ENCODE measurements at places on chromosomes 1 and 21.

- DNase-seq, result no peak
Observed at GRCh38 chr1:212920246-212920645, 30.1 kb upstream of the VASH2 start.

GRCh38 chr1:107415241-107415640 is 274.4 kb downstream of the NTNG1 start:
- no peak for DNase-seq

DNA sequence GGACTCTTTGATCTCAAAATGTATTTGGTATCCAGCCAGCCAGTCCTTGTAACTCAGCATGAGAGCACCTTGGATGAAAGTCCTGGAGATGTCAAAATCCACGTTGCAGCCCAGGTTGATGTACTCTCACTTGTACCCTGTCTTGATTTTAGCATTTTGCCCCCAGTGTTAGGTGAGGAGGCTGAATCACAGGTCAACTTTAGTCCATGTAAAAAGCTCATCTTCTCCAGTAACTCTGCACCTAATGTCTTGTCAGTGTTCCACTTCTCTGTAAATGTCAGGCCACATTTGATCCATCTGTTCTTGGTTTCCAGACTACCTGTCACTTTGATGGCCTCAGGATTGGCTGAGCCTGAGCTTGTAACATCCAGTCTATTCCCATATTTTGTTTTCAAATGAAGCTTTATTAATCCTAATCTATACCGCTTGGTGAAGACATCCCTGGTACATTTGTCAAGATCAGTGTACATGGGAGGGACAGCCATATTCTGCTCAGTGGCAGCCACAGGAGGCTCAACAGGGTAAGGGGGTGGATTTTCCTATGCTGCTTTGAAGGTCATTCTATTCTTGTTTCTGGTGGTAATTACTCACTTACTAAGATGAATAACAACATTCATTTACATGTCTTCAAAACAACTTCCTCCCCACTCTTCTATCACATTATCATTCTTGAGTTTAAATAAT is 24.1 kb upstream of the FCRL3 start:
- DNase-seq, result no peak

- DNase-seq, result no peak
Observed at GRCh38 chr1:226990133-226990716, 50.1 kb downstream of the COQ8A start.

- DNase-seq, result no peak
Observed at GRCh38 chr1:66134004-66134403, 341.3 kb downstream of the PDE4B start.
